ENCODE measurements at places on chromosomes 1 and 21.

GRCh38 chr1:163397451-163398200 lies 75.9 kb downstream of the NUF2 start:
- DNase-seq = no peak

DNA sequence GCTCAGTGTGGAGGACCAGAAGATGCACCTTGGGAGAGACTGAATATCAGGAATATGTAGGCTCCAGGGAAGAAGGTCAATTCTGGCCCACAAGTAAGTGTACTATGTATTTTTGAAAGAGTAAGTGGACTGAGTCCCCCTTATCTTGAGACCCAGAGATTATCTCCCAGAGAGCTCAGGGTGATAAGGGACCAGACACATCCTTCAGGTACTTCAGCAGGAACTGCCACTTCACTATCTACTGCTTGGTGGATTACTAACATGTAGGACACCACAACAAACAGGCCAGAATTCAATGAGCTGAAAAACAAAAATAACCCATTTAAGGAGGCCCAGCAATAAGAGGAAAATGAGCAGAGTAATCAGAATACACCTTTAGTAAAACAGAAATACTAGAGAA lies 119.2 kb downstream of the ZNF644 start:
- DNase-seq = no peak

GRCh38 chr1:170306948-170307347 lies 161.2 kb downstream of the NTMT2 start:
- no peak for DNase-seq

- no peak for DNase-seq
Observed at GRCh38 chr1:46098027-46098712, 34.3 kb downstream of the PIK3R3 start.

DNA sequence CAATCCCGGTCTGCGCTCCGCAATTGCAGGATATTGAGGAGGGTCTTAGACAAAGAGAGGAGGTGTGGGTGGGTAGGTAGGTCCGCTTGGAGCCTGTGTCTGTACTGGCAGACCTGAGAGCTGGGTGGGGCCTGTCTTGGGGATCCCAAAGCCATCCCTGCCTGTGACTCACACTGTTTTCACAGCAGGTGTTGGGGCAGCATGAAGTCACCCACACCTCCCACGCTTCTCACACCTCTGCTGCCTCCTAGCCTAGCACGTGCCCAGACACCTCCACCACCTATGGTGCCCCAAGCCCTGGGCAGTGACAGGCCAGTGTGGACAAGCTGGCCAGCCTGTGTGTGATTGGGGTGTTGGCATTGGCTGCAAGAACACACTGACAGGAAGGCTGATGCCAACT lies 65.7 kb upstream of the ECE1 start:
- DNase-seq = no peak

Data from GF-D8 (cell line).